Dermis lymphatic vessel endothelial cell (primary cell): ENCODE measurements at places on chromosomes 4 and X. TPM values are rescaled to one million over a fixed set of nuclear protein-coding genes. Genes with fewer than 3 reads are reported as not detected.

Gene TCEANC
- total RNA-seq, result 2.4 and 2.8 TPM in 2 replicates

Gene SOWAHB
- not detected in 2 replicates for total RNA-seq

Gene JCHAIN
- not detected in 2 replicates for total RNA-seq

Gene HTN1
- not detected in 2 replicates for total RNA-seq

Gene CENPVL1
- not detected in 2 replicates for total RNA-seq

Gene MTMR8
- 0.17 and 0.22 TPM in 2 replicates for total RNA-seq

Gene NAA11
- not detected in 2 replicates for total RNA-seq

Gene TCEAL9
- 76.1 and 76.7 TPM in 2 replicates for total RNA-seq

Gene NLGN4X
- total RNA-seq, result 0.22 and 2.0 TPM in 2 replicates

Gene PAK3
- 1.3 and 1.7 TPM in 2 replicates for total RNA-seq
